NCI-H2029 (cell line): ENCODE measurements at places on chromosomes 16 and 17.

GRCh38 chr17:83036193-83036592, 43.2 kb upstream of the METRNL start:
- no peak for DNase-seq

GRCh38 chr16:66041907-66042306, 324.6 kb upstream of the CDH5 start:
- DNase-seq, result no peak

GRCh38 chr16:14070555-14070876, 603 bp upstream of the MRTFB start:
- DNase-seq, result no peak

DNA sequence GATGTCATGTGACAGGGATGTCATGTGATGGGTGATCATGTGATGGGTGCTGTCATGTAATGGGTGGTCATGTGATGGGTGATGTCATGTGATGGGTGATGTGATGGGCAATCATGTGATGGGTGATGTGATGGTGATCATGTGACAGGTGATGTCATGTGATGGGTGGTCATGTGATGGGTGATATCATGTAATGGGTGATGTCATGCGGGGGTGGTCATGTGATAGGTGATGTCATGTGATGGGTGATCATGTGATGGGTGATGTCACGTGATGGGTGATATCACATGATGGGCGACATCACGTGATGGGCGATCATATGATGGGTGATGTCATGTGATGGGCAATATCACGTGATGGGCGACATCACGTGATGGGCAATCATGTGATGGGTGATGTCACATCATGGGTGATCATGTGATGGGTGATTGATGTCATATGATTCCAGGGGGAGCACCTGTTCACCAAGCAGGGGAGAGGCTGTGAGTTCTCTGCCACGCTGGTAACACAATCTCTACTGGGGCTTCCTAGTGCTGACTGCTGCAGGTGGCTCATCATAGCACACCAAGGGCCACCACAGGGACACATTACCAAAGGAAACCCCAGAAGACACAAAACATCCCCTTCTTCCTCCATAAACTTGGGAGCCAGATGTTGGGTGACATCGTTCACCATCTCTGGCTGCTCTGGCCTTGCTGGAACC, 16.5 kb downstream of the CD300LB start:
- DNase-seq, result no peak

GRCh38 chr16:79261944-79262552, 338.5 kb downstream of the MAF start:
- no peak for DNase-seq

- DNase-seq, result peak; percentile 25
Observed at GRCh38 chr17:44385287-44386181, 3.9 kb downstream of the ITGA2B start.

DNA sequence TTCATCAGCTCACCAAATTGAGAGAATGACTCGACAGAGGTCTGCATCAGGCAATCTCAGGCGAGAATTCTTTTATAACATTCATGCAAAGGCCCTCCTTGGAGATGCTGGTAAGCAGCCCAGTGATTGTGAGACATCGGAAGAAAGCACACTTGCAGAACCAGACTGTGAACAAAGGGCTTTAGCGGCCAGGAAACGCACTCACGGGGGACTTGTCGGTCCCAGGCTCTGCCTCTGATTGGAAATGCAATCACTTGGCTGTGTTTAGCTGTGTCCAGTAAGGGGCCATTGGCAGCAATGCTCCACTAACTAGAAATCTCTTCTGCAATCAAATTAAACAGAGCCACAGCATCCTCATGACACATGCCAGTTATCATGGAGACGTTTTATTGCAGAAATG, 226.7 kb upstream of the CDH13 start:
- no peak for DNase-seq

DNA sequence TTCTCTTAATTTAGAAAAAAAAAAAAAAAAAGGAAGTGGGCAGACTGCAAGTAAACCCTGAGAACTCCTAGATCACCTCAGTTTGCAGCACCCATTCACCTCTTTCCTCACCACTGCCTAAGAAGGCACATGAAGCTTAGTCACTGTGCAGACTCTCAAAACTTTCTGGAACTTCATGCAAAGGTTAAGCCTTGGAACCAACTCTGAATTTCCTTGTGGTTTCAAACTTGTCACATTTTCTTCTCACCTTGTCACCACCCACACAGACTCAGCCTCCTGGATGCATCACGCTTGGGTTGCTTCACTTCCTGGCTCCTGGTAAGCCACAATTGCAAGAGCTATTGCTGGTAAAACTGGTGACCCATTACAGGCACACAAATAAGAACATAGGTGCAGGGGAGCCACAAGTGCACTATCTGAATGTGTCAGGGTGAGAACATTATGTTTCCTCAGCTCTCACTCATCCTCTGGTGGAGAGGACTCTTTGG, 15.0 kb upstream of the CPD start:
- no peak for DNase-seq

DNA sequence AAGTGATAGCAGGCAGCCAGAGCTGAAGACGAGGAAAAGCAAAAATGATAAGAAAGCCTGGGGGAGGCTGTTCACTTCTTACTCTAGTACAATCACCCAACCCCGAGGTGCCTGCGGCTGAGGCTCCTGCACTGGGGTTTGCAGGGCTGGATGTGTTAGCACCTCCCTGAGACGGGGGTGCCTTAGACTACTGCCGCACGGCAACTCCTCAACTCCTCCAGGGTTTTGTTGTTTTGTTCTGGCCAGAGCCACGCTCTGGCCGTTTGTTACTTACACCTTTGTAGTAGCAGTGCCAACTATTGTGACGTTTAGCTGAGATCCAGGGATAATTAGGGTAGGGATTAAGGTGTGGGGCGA, 51.5 kb downstream of the LDHD start:
- DNase-seq, result no peak

DNA sequence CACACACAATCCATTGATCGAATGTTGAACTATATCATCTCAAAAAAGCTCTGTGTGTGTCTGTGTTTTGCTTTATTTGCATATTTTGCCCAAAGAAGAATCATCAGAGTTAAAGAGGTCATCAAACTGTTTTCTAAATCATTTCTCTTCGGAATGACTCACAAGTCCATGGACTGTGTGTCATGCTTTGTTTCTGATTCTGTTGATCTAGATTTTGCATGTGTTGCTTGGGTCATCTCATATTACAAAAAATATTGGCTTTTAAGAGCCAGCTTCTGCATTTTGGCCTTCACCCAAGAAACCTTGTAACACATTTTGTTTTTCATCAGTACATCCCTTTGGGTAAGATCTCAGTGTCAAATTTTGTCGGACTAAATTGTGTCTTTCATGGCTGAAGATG, 471.2 kb upstream of the HSBP1 start:
- DNase-seq, result peak; percentile 11

- no peak for DNase-seq
Observed at GRCh38 chr16:8607214-8607613, 14.3 kb upstream of the METTL22 start.

DNA sequence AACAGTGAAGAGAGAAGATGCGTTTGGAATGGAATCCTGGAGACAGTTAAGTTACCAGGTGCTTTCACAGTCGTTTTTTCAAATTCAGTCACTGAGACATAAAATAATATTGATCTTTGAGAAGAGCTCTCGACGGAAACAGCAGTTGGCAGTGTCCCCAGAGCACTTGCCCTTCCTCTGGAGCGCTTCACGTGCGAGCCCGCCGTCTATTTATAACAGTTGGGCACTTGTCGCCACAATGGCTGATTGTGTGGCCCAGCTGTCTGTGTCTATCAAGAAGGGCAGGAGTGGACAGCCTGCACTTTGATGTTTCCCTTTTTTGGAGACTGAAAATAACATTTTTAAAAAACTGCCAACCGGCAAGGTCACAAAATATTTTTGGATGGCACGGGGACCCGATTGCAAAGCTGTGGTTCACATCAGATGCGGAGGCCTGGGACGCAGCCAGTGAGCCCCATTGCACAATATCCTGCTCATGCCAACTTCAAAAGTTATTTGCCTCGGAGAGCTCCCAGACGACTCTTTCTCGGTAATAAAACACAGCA, 62.9 kb downstream of the ADCY9 start:
- peak; percentile 96 for DNase-seq

GRCh38 chr17:47942096-47942510, 732 bp downstream of the PNPO start:
- DNase-seq, result no peak

DNA sequence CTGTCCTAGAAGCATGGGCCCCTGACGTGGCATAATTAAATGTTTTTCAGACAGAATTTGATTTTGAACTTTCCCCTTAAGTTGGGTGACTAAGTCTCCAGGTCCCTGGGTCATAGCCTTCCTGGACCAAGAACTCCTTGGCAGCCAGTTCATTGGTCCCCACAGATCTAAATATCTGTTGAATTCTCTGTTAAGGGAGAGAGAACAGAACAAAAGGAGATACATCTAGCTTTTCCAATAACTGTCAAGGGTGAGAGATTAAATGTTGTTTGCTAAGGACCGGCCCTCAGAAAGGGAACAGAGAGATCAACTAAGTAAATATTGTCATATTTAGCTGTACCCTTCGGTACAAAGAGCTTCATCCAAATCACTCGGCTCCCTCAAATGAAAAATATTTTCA, 78.2 kb upstream of the NOL11 start:
- no peak for DNase-seq

DNA sequence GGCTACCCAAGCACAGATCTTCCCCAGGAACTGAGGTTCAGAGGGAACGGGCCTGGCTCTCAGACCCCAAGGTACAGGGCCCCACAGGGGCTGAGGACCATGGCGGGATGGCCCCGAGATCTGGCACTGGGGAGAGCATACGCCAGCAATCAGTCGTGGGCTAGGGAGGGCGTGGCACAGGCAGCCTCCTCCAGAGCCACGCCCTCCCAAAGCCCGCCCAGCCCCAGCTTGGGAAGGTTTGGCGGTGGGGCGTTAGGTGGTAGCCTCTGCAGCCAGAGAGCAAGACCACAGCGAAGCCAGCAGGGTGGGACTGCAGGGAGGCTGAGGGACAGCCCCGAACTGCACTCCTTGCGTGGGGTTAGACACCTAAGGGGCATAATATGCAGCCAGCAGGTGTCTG, 11.6 kb downstream of the WNT9B start:
- no peak for DNase-seq

DNA sequence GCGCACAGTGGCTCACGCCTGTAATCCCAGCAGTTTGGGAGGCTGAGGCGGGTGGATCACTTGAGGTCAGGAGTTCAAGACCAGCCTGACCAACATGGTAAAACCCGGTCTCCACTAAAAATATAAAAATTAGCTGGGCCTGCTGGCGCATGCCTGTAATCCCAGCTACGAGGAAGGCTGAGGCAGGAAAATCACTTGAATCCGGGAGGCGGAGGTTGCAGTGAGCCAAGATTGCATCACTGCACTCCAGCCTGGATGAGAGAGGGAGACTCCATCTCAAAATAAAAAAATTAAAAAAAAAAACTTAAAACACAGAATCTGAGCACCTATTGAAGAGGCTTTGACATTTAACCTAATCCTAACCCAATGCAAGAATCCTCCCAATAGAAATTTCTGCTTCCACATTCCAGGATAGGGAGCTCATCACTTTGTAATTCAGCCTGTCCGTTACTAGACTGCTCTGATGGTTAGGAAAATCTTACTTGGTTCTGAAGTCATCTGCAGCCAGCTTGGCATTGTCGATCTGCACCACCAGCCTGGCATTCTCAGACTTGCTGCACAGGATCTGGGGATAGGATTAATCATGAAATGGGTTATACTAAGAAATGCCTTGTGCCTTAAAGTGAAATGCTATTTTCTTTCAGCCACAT, 2.1 kb downstream of the KRT33B start:
- no peak for DNase-seq

DNA sequence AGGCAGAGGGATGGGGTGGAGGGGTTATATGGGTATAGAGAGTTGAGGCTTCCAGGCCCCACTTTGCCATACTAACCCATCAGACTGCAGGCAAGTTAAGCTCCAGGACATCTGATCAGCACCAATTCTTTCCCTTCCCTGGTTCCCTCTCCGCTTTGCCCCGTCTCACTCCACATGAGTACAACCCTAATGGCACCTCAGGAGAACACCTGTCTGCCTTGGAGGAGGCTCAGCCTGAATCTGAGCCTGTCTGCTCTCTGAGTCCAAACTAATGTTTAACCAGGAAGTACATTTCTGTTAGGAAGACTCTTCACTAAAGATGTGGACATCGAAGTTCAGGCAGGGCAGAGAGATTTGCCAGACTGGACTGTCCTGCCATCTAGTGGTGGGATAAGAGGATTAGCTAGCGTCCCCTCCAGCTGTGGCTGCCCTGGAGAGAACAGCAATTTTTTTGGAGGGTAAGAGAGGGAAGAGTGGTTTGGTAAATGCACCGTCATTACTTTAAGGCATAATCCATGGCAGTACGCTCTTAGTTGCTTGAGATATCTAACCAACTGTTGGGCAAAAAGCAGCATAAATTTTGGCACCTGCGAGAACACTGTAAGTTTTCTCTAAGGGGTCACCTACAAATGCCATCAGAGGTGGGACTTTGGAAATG, 29.2 kb upstream of the LRRC75A start:
- DNase-seq, result peak; percentile 36

- DNase-seq, result no peak
Observed at GRCh38 chr16:28289048-28289447, 3.3 kb upstream of the SBK1 start.
